ENCODE measurements at places on chromosomes 1 and 21.

- no peak for DNase-seq
Measured at GRCh38 chr1:197269053-197269452, 1.0 kb downstream of the CRB1 start.

- DNase-seq, result no peak
Measured at GRCh38 chr1:44238660-44239059, 25.4 kb downstream of the DMAP1 start.

DNA sequence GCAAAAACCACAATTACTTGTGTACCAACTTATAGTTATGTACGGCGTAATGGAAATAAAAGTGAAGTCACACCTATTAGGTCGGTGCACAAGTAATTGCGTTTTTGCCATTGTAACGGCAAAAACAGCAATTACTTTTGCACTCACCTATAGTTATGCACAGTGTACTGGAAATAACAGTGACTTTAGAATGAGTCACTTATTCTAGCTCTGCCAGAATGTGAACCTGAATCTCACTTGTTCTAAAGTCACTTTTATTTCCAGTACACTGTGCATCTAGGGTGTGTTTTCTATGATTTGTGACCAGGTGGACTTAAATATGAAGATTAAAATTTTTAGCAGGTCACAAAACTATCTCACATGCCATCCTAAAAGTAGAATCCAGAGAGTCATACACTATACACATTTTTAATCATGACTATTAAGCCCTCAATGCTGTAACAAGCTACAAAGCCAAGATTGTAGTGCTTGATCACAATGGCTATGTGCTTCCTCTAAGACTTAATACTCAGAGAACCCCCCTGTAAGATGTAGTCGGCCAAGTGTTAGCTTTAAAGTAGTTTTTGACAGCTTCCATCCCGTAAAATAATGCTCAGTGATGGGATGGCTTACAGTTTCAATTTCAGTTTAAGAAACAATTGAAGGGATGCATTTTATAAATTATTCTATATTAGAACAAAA, 218.8 kb downstream of the NEGR1 start:
- no peak for DNase-seq

DNA sequence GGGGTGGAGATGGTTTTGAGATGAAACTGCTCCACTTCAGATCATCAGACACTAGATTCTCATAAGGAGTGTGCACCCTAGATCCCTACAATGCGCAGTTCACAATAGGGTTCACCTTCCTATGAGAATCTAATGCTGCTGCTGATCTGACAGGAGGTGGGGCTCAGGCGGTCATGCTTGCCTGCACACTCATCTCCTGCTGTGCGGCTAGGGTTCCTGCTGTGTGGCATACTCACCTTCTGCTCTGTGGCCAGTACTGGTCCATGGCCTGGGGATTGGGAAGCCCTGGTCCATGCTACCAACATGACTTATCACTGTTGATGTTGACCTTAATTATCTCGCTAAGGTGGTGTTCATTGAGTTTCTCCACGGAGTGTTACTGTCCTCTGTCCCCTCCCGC, 144.5 kb downstream of the NAV1 start:
- DNase-seq, result no peak

Measured in CD4-positive, alpha-beta T cell treated with Interleukin-17A for 1 hour (primary cell).